GF-D8 (cell line): ENCODE measurements at places on chromosomes 2 and 18.

DNA sequence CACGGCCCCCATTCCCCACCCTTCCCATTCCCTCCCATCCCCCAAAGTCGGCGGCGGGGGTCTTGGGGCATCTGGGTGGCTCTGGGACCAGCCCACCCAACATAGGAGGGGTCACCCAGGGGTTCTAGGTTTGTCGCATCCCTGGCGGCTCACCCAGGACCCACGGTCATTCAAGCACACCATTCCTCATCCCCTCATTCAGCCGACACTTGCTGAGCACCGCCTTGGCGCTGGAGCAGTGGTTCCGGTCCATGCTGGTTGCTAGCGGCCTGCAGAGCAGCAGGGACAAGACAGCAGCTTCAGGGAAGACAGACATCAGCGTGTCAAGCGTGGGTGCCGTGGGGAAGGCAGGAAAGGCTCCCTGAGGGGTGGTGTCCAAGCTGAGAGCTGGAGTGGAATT, 50.5 kb upstream of the OTOS start:
- no peak for DNase-seq

DNA sequence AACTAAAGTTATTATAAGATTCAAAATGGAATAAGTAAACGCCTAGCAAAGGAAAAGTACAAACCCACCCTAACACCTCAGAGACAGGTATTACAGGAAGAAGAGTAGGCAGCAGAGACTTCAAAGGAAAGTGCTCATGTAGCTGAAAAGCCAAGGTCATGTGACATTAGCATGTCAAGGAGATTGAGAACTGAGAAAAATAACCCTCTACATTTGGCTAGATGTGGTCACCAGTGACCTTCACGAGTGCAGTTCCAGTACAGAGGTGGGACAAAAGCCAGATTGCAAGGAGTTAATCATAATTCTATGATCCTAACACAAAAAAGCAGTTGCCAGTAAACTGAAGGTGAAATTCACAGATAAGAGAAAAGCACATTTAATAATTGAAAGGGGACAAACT, 252.7 kb downstream of the ZEB2 start:
- no peak for DNase-seq

DNA sequence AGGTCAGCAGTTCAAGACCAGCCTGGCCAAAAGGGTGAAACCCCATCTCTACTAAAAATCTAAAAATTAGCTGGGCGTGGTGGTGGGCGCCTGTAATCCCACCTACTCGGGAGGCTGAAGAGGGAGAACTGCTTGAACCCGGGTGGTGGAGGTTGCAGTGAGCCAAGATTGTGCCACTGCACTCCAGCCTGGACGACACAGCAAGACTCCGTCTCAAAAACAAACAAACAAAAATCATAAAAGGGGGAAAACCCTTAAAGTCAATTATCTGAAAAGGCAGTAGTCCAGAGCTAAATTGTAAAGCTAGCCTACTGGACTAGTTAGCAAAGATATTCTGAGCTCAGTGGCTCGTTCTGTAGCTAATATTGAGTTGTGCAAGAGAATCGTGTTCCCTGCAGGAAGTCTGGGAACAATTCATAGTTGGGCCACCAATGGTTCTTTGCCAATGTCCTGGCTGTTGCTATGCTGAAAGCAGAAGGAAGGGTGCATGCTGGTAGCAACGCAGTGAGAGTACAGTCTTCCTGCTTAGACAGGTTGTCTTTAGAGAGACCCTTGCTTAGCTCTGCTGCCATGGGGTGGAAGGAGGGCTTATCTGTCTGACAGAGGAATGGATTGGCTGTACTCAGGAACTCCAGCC, 4.3 kb downstream of the TGOLN2 start:
- DNase-seq, result no peak

GRCh38 chr2:36562973-36563532, 34.9 kb downstream of the FEZ2 start:
- peak; percentile 21 for DNase-seq

DNA sequence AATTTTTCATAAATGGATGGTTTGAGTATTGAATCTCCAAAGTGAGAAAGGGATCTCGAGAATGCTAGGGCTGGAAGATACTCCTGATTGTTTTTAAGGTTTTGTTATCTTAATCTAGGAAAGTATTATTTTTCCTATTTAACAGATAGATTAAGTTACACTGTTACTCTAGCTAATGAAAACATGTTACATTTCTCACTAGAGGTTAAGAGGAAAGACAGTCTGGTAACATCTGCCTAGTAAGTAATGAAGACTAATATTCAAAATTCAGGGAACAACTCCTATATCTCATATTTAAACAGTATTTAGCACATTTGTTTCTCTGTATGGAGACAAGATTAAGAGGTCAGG, 2.0 kb downstream of the GALNT3 start:
- no peak for DNase-seq

DNA sequence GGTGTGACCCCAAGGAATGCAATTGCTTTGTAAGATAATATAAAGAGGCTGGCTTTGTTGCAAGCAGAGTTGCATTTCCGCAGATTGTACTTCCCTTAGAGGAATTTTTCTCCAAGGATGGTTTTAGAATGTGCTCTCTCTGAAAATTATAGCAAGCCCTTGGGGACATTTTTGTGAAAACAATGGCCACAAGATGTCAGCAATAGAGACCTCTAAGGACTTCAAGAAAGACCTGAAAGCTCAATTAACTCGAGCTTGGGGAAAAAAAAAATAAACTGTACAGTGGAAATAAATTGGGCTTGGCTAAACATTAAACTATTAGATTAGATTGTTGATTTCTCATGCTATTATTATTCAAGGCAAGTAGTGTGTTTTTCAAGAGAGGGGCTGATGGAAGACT, 81.3 kb upstream of the KYNU start:
- DNase-seq, result no peak

DNA sequence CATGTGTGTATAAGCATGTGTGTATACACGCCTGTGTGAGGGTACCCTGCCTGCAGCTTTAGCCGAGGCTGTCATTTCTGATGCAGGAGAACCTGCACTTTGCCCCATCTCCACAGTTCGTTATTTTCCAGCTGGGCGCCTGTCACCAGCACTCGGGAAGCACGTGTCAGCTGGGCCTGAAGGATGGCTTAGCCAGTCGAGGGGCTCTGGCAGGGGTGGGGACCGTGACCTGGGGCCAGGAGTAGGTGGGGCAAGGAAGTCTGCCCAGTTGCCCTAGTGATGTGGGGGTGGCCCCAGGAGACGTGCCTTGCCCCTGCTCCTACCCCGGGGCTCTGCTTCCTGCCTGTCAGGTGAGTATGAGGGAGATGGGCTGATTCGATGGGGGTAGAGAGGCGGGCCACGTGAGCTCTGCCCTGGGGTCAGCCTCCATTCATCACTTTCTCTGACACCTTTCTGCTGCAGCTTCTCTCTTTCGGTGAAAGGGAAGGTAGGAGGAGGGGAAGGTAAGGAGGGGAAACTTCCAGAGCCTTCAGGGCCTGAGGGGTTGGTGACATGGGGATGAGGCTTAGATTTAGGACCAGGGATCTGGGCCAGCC, 130.6 kb upstream of the SKOR2 start:
- no peak for DNase-seq
